Lower lobe of right lung (tissue), 2 donors: ENCODE measurements at places on chromosomes 7 and 10. TPM values are rescaled to one million over a fixed set of nuclear protein-coding genes. Genes with fewer than 3 reads are reported as not detected.

The OR2A42 gene
- not detected for total RNA-seq

DNA sequence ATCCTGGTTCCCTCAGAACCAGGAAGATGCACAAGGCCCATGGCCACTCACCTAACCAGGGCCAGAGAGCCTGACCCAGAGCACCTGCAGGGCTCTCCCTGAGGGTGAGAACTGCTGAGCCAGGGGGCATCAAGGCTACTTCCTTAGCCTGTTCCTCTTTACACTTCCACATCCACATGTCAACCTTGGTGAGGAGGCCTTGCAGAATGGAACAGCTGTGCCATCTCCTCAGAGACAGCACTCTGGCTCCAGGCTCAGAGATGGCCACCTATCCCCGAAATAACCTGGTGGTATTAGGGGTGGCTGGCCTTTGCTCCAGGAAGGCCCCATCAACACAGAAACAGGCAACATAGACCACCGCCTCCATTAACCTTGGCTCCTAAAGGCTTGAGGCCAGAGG lies 473.0 kb downstream of the RPS24 start:
- no peak for DNase-seq
- no peak overlapping the region for H3K27ac ChIP-seq

The TMEM196 gene
- total RNA-seq = not detected

DNA sequence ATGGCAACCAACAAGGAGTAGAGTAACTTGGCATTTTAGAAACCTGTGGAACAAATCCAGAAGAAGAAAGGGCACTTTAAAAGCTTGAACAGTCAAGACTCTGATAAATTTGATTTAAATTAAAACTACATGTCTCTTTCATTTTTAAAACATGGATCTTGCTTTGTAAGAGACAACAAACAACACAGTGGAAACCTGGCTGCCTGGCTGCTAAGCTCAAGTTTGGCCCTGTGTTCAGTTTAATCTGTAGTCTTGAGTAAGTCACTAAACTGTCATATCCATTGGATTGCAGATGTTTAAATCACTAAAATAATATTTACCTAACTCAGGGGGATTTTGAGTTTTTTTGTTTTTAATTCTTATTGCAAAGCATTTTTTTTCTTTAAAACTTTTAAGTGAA lies 374.9 kb upstream of the SEMA3D start:
- H3K36me3 ChIP-seq = no peaks in the 10 kb centered on the region
- H3K27me3 ChIP-seq = no peaks in the 10 kb centered on the region
- no peak for DNase-seq
- no peak overlapping the region for H3K27ac ChIP-seq

DNA sequence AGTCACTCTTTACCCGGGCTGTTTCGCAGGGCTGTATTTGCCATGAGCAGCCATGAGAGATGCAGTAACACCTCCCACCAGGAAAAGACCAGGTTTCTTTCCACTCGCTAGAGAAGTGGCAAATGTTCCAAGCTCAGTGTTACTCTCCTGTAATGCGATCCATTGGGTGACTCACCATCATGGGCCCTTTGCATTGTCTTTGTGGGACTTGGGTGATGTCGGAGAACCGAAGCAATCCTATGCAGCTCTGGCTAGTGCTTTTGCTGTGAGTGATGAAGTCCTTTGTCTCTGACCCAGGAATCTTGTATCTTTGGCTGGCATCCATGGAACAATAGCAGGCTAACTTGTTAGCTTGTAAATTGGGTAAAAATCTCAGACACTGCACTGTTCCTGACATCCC lies 40.0 kb downstream of the GHRHR start:
- H3K4me3 ChIP-seq = no peak overlapping the region
- H3K27me3 ChIP-seq = no peaks in the 10 kb centered on the region
- no peak overlapping the region for H3K27ac ChIP-seq
- H3K36me3 ChIP-seq = no peaks in the 10 kb centered on the region
- no peak for DNase-seq

DNA sequence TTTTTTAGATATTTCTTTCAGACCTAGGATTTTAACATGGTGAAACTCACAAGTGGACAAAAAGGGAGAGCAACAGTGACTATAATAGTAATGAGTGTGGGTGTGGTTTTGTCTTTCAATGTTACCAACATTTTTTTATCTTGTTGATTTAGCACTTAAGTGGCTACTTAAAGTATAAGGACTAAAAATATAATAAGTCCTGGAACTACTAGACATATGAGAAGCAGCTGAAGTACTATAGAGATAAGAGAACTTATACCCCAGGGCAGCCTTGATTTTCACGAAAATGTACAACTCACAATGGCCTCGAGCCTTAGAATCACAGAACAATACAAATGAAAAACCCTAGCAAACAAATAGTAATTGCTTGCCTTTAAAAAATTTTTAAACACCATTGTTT lies 1151.8 kb downstream of the TYW1 start:
- no peak overlapping the region for H3K27ac ChIP-seq
- no peak overlapping the region for H3K4me3 ChIP-seq
- no peaks in the 10 kb centered on the region for H3K4me1 ChIP-seq
- peaks cover 11% of the 10 kb centered on the region for H3K27me3 ChIP-seq
- no peak for DNase-seq

The LIPM gene
- total RNA-seq = not detected

The TRPV5 gene
- not detected for total RNA-seq
